Esophagus muscularis mucosa (tissue), 4 donors: ENCODE measurements at places on chromosomes 5 and 9.

GRCh38 chr9:34379334-34380033, 2.8 kb upstream of the MYORG start:
- peak; percentile 98 for DNase-seq

DNA sequence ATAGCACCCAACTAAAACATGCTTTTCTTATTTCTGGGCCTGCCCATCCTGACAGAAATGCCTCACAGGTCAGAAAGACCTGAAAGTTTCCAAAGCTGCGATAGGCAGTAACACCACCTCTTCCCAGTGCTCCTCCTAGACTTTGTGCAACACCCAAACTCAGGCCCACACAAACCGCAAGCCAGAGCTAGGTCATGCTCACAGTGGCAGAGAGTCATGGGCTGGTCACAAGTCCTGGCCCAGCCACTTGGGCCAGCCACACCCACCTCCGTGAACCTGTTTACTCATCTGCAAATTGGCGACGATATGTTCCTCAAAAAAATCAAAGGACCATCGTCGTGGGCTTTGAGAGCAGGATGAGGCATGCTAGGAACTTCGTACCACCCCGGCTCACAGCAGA, 44.0 kb upstream of the SLC25A51 start:
- no peak for DNase-seq

DNA sequence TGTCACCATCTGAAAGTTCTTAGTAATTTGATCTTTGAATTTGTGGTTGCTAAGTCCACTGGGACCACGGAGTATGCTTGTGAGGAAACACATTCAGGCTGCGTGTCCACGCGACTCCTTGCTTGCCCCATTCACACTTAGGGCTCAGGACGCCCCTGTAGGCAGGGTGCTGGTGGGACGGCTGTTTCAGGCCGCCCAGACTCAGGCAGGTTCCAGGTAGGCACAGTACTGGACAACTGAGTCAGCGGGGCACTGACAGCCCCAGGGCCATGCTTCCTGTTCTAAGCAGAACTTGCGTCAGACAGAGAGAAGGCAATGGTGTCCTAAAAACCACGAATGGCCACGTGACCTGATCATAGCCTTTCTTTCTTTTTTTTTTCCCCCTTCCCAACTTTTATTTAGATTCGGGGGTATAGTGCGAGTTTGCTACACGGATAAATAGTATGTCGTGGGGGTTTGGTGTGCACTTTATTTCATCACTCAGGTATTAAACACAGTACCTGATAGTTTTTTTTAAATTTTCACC, 7.7 kb upstream of the RASGEF1C start:
- DNase-seq = no peak

DNA sequence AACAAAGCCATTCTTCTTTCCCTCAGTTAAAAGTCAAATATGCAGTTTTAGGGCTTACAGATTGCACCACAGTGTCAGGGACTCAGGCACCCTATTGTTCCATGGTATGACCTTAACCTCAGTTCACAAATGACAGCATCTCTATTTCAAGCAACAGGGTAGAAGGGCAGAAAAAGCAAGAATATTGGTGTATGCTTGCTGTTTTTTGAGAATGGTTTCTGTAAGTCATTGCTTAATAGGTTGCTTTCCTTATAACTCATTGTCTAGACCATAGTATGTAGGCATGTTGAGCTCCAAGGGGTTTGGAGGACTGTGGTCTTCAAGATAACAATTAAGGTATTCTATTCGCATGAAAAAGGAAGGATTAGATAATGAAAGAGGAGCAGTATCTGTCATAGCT, 183.5 kb upstream of the EDIL3 start:
- no peak for DNase-seq

- DNase-seq = no peak
Observed at GRCh38 chr5:91219803-91220371, 163.2 kb downstream of the ARRDC3 start.

GRCh38 chr5:78521455-78521854, 127.1 kb downstream of the LHFPL2 start:
- DNase-seq = no peak

- no peak for DNase-seq
Observed at GRCh38 chr5:59782856-59783255, 110.7 kb downstream of the PDE4D start.

DNA sequence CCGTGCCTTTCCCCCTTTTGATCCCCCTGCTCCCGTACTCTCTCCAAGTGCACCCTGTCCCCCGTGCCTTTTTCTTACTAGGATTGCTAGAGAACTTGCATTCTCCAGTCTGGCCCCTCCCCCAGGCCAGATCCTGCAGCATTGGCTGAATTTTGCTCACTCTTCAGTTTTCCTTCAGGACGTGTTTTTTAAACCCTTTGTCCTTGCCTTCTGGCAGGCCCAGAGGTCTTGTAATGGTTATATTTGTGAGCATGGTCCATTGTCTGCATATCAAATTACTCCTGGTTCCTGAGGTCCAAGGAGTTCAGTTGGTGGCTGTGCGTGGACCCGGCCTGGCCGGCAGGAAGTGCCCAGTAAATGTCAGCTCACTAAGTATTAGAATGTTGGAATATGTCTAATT, 606 bp downstream of the TBC1D13 start:
- DNase-seq = no peak

DNA sequence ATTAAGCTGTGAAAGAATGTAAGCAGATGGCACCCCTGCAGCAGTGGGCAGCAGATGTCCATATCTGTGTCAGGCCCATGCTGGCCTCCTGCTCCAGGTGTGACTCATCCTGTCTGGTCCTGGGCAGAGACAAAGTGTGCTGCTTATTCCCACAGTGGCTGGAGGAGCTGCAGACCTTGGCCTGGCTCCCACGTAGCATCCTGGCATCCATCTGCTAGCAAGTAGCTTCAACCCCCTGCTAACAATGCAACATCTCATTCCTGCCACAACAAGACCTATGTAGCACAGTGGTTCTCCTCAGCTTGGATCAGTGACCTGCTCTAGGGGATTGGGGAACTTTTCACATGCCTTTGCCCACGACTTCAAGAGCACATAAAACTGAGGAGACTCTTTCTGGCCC, 126.4 kb upstream of the SLC12A2 start:
- peak; percentile 86 for DNase-seq

- DNase-seq = no peak
Observed at GRCh38 chr5:111762895-111763294, 5.9 kb upstream of the NREP start.

GRCh38 chr9:117496307-117496706, 81.5 kb upstream of the ASTN2 start:
- no peak for DNase-seq

GRCh38 chr5:117454716-117455212, 880.1 kb upstream of the SEMA6A start:
- no peak for DNase-seq
